Thymus (tissue), 14 donors: ENCODE measurements at places on chromosomes 5 and 9.

DNA sequence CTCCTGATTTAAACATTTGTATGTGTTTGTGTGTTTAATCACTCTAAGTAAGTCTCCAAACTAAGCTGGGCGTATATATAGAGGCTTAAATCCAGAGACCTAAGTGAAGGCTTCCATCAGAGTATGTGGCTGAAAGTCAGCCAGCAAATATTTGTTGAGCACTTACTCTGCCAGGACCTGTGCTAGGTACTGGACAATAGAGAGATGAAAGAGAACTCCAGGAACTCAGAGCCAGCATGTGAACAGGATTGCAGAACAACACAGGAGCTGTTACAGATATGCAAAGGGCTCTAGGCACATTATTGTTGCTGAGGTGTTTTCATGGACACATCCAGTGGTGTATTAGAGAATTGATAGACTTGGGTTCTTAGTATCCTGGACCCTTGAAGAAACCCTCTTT is 4.7 kb upstream of the BNIP1 start:
- DNase-seq: no peak

DNA sequence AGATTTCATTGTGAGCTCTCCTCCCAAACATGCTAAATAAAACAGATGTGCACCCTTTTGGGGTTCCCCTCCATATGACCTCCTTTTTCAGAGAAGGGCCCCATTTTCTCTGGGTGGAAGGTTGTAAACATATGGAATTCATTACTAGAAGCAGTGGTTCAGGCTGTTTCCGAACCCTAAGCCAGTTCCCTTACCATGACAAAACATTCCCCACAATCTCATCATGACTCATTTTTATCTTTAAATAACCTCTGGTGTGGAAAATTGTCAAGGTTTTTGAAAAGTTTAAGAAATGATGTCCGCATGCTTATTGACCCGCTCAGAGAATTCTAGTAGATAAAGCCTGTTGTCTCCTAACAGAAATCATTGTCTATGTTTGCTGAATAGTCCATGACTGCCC is 127.3 kb upstream of the PIK3R1 start:
- DNase-seq: no peak

DNA sequence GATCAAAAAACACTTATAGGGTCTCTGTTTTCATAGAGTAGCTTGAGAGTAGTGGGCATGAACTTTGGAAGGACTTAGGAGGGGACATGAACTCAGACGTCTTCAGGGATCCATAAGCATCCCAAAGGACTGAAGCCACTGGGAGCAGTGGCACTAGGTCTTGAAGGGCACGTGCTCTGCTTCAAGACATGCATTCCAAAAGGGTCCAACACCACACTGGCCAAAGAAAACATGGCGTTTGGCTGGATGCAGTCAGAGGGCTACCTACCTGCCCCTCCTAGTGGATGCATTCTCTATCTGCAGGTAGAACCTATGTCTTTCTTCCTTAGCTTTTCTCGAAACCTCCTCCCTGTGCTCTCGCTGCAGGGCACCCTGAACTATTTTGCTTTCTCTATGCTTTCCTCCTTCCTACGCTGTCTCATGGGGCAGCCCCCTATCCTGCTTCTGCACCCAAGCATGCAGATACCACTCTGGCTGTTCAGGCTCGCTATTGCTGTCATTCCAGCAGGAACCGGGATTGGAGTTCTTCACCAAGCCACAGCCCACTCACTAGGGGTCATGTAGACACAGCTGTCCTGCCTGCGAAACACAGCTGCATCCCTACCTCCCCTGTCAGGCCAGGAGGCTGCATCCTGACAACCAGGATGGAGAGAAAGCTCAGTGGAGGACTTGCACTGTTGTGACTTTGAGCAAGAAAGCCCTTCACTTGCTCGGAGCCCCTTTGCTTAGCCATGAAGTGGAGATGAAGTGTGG is 11.9 kb downstream of the FAM240B start:
- DNase-seq: no peak

DNA sequence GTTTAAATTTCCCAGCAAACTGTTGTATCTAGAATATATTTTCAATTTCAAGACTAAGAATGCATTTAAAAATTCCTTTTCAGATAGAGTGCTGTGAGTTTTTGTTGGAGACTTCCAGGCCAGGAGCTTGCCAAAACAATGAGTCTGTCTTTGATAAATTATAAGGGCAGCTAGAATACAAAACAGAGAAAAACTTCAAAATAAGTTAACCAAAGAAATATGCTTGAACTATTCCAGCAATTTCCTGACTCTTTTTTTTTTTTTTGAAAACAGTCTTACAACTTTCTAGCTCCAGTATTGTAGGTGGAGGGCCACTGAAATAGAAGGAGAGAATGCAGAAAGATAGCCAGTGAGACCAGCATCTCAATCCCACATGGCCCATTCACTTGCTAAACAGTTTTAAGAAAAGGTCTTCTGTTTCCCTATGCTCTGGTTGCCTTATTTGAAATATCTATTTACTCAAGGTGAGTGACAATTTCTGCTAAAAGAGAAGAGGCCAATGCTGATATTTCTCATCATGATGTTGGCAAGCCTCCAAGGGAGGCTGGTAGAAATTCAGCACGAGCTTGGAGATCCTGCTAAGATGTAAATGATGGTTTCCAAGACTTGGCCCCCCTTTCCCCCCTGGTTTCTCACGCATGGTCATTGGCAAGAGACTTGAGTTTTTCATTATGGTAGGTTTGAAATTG is 103.2 kb downstream of the USP20 start:
- DNase-seq: no peak

- no peak for DNase-seq
Measured at GRCh38 chr5:159695741-159696294, 220.5 kb upstream of the ADRA1B start.

- DNase-seq: no peak
Measured at GRCh38 chr9:37187713-37188439, 67.5 kb downstream of the ZCCHC7 start.

- DNase-seq: peak; percentile 79
Measured at GRCh38 chr5:43019614-43020398, 20.3 kb downstream of the ANXA2R start.

DNA sequence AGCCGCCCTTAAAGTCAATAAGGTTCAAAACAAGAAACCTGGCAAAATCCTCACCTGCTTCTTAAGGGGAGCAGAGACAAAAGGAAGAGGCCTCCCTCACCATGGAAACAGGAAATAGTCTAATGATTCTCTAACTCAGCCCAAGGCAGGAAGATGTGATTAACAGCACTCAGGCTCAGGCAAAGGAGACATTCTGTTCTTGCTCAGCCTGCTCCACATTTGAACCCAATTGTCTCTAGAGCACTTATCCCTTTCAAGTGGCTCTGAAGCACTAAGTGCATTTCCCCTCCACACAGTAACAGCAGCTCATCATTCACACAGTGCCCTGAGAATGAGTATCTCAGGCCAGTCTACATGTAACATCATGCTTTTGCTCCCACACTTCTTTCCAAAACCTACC is 72.3 kb downstream of the NIPSNAP3B start:
- DNase-seq: peak; percentile 5

GRCh38 chr5:126119887-126120442 is 303.2 kb upstream of the GRAMD2B start:
- no peak for DNase-seq

DNA sequence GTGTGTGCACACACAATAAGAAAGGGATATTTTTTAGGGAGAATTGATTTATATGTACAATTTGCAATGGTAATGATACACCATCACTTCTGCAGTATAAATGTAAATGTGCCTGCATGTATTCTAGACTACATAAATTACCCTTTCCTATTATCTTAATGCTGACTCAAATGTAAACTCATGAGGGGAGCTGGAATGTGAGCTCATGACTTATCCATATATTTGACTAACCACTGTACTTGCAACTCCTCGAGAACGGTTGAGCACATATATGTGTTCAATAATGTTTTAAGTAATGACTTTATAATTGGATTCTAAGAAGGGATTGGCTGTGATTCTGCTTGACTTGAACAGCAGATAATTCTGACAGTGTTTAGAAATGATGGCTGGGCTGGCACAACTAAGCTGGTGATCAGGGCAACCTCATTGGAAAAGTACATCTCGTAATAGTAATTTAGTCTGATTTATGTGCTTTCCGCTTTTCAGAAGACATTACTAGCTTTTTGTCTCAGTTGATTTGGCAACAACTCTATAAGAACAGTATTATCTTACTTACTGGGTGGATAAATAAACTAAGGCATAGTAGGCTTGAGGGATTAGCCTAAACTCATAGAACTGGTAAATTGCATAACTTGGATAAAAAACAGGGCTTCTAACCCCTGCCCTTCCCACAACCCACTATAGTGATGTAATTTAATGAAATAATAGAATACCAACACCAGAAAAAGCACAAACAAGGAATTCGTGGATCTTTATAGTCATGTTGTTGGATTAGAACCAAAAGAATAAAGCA is 130.2 kb upstream of the SPEF2 start:
- no peak for DNase-seq

- no peak for DNase-seq
Measured at GRCh38 chr5:55973296-55973695, 21.5 kb downstream of the IL6ST start.

- no peak for DNase-seq
Measured at GRCh38 chr5:56270058-56270457, 36.9 kb upstream of the ANKRD55 start.

DNA sequence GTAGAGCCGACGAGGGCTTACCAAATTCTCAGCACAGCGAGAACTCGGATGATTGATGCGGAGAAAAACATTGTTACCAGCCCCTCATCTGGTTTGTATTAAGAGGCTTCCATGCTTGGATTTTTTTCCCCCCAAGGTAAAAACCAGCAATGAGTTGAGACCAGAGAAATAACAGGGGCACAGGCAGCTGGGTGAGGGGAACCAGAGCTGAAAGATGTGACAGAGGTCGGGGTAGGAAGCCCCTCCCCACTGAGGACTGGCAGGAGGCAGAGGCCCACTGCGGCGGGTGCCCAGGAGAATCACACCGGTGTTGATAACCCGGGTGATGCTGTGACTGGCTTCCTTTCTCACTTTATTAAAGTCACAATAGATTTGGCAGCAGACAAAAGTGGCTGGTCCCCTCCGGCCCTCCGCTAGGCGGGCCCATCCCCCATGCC is 116.5 kb upstream of the PHYKPL start:
- no peak for DNase-seq

DNA sequence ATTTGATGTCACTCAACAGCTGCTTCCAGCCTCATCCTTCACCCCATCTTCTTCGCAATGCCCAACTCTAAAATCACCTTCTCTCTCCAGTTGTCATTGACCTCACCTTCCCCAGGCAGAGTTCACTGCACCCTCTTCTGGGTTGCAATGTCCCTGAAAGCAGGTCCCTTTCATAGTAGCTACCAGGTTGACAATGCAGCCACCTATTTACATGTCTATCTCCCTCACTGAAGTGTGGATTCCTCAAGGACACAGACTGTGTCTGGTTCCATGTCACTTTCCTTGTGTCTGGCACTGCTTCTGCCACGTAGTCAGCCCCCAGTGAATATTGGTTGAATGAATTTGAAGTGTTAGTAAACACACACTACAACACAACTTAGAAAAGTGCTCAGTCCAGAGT is 445.5 kb upstream of the WWC1 start:
- no peak for DNase-seq

- DNase-seq: no peak
Measured at GRCh38 chr5:156414391-156414790, 87.4 kb downstream of the SGCD start.

DNA sequence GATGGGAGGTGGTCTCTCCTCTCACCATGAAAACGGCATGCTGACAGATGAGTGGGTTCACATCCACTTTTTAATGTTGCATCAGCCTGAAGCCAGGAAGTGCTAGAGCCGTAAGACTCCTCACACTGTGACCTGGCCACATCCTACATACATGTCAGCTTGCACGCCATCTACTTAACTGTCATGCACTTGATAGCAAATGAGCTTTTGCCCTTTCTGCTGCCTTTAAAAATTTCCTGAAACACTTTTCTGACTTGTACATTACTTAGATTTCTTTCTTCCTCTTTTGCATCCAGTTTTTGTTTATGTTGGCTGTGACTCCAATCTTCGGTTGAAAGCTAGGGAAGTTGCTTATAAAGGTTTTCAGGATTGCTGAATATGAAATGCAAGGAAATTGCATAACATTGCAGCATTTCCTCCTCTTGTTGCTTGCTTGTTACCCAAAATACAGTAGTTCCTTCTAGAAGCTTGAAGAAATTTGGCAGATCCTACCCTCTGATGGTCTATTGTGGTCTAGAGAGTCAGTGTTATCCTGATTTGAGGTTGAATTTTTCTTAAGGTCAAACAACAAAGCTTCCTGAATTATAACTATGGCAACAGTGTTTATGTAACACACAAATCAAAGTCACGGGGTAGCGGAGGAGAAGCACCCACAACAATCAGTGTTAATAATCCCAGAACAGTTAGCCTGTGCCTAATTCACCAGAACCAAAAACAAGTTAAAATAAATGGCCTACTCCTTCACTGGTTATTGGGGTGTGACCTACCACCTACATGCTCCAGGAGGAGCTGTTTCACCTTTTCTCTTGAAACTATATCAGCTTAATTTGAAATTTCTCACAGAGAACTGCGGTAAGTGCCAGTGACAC is 232.5 kb downstream of the ARHGAP26 start:
- DNase-seq: no peak

GRCh38 chr5:139148986-139149385 is 49.2 kb downstream of the SIL1 start:
- no peak for DNase-seq

DNA sequence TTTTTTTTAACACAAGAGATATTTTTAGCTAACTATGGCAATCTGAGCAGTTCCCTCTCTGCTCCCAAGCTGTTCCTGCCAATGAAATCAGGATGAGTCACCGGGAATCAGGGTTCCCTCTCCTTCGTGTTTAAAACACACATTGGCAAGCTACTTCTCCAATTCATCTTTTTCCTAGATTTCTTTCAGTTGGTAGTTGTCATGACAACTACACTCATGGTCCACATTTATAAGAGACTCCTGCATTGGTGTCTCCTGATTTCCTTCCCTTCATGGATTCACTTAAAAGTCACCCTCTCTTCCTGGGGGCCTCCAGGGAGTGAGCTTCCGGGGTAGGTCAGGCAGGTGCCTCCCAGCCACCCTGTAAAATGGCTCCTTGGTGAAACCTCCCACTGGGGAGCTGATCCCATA is 72.3 kb upstream of the NIPAL4 start:
- DNase-seq: no peak

- no peak for DNase-seq
Measured at GRCh38 chr9:134355561-134356279, 29.5 kb downstream of the RXRA start.

DNA sequence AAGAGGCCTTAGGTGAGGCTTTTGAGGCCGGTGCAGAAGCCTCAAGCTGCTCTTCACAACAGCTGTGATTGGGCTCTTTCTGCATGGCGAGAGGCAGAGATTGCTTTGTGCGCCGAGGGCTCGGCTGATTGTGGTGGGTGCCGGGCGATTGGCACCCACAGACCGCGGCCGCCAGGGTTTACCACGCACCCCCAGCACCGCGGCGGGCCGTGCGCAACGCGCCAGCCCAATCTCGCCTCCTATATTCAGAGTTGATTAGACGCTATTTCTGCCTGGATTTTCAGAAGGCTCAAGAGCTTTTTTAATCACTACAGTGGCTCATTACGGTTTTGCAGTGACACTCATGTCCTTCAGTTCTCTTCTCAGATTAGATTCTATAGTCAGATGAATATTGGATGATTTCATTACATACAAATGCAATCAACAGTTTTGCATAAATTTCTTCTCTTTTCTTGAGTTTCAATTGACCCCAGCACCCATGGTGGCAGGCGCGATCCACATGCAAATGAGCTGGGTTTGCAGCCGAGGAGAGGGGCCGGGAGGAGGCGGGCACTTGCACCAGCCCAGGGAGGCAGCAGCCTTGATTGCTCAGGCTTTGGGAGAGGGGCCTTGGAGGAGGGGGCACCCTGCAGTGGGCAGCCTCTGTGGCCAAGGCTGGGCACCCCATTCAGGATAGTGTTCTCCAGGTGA is 33.8 kb upstream of the PTGS1 start:
- no peak for DNase-seq
